ENCODE measurements at places on chromosomes 7 and 10.

DNA sequence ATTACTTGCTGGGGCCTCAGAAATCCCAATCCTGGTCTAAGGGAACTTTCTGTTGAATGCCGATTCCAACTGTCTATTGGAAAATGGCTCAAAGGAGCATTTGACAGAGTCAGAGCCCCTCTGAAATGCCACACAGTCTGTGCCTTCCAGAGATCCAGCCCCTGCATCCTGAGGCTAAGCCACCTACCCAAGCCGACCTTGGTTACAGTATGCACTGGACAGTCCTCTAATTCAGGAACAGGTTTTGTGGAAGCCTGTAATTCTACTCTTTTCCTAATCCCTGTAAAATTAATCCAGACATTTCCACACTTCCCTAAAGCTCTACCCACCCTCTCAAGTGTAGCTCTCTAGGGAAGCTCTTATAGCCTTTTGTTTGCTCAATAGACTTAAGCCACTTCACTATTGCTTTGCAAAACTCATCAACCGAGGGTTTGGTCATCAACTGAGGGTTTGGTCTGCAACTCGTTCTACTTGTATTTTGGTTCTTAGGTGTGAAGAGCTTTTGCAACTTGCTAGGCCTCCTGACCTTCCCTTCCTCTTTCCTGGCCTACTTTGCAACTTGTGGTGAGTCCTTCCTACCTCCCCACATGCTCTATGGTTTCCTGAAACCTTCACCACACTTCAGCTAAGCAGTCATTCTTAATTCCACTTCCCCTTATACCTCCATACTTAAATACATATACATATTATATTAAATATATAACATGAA, 364.8 kb downstream of the SFMBT2 start:
- DNase-seq, result no peak

DNA sequence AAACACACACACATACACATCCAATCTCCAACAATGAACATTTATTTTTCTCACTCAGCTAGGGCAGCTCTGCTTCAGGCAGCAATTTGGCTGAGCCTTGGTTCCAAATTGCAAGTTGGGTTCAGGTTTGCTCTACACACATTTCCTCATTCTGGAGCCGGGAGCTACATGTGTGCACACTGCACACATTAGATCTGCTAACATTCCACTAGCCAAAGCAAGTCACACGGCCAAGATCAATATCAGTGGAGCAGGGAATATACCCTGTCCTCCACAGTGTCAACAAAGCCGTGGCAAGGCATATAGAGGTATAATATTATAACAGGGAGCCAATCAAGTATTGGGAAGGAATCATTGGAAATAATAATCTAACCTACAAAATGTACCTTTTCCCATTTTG, 57.5 kb upstream of the PPP1R3C start:
- no peak for DNase-seq

DNA sequence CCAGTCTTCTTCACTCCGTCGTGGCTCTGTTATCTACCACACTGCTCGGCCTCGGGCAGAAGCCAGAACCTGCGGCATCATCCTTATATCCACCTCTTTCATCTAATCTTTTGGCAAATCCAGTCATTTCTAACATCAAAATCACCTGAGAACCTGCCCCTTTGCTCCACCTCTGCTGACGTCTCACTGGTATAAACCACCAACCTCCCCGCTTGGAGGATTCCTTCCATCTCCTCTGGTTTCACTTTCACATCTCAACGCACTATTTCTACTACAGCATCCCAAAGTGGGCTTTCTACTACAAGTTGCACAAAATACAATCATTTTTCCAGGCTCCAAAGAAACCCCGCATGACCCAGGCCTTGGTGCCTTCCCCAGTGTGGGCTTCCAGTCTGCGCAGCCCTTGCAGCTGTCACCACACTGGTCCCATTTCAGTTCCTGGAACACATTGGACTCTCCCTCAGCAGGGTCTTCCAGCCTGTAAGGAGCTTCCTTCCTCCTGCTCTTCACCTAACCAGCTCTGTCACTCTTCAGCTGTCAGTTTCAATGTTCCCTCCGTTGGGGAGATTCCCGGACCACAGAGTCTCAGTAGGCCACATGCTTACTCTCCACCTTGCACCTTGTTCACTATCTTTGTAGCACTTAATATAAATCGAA, 85.0 kb downstream of the PRKCQ start:
- DNase-seq, result peak; percentile 59

DNA sequence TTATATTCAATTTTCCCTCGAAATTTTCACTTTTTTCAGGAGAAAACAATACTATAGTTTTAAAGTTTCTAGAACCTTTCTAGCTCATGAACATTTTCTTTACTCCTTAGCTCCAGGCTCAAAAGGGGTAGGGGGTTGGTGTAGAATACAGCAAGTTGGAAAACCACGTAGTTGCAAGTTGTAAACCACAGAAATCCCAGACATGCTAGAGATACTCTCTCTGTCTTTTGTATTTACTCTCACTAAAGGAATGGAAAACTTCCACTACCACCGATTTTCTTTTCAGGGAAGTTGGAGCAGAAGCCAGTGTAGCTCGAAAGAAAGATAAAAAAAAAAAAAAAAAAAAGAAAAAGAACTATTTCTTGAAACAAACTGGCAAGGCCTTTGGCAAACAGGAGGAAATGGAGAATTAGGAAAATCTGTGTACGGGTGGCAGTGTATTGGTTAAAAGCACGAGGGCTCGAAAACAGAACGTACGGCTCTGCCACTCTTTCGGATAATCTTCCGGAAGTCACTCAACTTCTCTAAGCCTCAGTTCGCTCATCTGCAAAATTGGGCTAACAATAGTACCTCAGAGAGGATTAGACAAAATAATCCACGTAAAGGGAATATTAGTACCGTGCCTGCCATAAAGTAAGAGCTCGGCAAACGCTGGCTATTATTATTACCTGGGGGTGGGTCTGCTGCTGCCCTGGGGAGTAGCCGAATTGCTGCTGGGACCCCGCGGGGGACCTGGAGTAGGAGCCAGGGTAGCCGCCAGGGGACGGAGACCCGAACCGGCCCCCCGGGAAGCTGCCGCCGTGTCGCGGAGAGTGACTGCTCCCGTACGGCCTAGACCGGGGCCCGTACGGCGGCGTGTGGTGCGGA, 628 bp downstream of the MPLKIP start:
- no peak for DNase-seq

DNA sequence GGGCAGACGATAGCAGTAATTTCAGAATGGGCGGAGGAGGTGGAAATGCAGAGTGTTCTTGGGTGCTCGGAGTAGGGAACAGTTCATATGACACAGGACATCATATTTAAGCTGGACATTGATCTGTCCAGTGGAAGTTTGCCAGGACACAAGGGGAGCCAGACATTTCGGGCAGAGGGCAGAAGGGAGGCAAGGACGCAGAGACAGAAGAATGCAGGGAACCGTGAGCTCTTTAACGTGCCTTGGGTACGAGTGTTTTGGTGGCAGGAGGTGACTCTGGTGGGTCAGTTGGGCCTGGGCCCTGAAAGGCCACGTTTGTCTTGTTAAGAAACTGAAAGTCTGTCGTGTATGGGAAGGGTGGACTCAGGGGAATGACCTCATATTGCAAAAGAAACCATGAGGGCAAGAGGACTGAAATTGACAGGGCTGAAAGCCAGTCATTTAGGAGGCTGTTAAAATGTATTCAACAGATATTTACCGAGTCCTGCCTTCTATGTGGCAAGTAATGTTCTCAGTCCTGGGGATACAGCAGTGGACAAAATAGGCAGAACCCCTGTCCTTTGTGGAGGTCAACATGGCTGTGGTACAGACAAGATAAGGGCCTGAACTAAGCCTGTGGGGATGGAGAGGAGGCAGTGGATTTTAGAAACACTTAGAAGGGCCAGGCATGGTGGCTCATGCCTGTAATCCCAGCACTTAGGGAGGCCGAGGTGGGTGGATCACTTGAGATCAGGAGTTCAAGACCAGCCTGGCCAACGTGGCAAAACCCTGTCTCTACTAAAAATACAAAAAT, 2.2 kb downstream of the OPTN start:
- no peak for DNase-seq

DNA sequence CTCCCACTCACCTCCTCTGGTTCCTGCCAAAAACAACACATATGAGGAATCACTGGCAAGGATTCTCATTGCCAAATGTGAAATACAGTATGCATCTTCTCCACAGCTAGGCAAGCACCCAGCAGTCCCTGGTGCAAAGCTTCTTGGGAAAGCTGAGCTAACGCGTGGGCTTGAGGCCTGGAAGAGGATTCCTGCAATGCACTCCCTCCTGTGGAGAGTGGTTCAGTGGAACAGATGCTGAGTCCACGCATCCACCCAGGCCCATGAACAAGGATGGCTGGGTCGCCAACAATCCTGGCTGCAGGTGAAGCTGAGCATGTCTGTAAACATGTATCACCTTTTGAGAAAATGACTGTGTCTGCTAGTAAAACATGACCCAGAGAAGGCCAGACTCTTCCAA, 113.2 kb upstream of the CHST15 start:
- DNase-seq, result no peak

GRCh38 chr7:90688810-90689209, 92.7 kb downstream of the CDK14 start:
- no peak for DNase-seq

- no peak for DNase-seq
Measured at GRCh38 chr10:52949899-52950298, 177.3 kb upstream of the MBL2 start.

- no peak for DNase-seq
Measured at GRCh38 chr7:143325240-143325639, 9.3 kb downstream of the CLCN1 start.

Data from T follicular helper cell (primary cell).